ENCODE measurements at places on chromosomes 12 and 14.

DNA sequence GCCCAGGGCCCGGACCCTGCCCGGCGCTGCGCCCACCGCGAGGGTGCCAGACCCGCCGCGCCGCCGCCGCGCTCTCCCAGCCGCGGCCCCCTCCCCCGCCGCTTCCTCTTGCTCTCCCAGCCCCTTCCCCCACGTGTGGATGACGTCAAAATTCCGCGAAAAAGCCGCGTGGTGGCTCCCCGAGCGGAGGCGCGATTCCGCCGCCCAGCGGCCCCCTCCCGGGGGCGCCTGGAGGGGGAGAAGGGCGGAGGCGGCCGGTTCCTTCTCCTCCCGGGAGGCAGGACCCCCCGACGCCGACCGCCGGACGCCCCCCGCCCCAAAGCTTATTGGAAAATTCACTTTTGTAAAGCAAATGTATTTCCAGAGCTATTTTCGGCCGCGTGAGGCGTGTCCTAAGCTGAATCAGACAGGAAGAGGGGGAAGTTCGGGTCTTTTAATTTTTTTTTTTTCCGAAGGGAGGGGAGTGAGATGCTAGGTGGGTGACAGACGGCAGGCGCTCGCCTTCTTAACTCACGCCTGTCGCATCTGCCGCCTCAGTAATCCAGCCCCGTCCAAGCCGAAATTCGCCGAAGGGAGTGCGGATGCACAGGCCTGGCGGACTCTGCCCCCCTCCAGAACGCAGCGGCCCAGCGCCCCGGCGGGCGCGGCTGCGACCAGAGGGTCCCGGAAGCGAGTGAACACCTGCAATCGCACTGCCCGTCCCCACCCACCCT lies 4.1 kb upstream of the CCND2 start:
- DNase-seq = no peak

- DNase-seq = no peak
Measured at GRCh38 chr12:65728455-65728847, 95.8 kb upstream of the HMGA2 start.

DNA sequence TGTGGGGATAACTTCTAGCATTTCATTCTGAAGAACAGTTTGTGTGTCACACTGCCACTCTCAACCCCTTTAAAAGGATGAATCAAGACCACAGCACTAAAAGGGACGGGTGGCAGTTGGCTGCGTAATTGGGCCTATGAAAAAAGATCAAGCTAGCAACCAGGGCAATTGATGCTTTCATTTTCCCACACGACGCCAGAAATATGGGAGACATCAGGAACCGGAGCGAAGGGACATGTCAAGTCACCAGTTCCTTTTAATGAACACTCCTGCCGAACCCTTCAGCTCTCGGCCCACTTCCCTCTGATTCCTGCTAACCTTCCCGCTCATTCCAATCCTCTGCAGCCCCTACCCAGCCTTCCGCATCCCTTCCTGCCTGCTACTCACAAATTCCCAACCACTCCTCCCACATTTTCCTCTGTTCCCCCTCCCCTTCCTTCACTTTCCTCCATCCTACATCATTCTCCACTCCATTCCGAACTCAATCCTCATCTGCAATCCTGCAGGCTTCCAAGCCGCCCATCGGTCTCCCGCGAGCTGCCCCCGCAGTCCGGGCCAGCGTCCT lies 753 bp downstream of the CSRNP2 start:
- DNase-seq = peak; percentile 45

DNA sequence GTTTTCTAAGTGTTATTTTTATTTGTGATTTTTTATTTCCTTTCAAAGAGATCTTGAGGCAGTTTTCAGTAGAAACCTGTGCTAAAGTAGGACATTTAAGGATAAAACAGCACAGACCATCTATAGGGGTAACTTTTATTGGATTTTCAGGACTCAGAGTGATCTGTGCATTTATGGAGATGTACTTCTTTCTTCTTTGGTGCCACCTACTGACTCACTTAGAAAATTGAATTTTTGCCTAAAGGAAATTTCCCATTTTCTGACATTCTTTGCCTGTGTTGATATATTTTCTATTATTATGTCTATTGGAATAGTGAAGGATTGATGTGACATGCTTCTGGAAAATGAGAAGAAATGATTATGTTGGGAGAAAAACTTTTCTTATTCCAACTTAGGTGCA lies 113.0 kb downstream of the UNC79 start:
- peak; percentile 16 for DNase-seq

GRCh38 chr12:46664761-46665287 lies 161.0 kb downstream of the SLC38A4 start:
- DNase-seq = peak; percentile 82

GRCh38 chr14:41642367-41642766 lies 35.7 kb downstream of the LRFN5 start:
- no peak for DNase-seq

DNA sequence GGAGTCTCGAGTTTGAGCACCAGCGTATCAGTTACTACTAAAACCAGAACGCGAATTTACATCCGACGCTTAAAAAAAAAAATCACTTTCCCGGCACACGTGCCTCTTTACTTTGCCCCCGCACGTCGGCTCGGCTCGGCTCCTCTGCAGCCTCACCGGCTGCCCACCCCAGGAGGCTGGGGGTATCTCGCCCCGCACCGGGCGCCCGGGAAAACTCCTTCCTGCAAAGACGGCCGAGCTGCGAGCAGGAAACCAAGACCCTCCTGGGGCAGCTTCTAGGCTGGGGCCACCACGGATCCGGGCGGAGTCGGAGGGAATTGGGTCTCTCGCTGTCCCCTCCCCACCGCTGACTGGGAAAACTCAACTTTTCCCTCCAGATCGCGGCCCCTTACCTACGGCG lies 610 bp downstream of the VSIG10 start:
- DNase-seq = peak; percentile 38

- no peak for DNase-seq
Measured at GRCh38 chr12:79973801-79974200, 38.9 kb upstream of the PPP1R12A start.

DNA sequence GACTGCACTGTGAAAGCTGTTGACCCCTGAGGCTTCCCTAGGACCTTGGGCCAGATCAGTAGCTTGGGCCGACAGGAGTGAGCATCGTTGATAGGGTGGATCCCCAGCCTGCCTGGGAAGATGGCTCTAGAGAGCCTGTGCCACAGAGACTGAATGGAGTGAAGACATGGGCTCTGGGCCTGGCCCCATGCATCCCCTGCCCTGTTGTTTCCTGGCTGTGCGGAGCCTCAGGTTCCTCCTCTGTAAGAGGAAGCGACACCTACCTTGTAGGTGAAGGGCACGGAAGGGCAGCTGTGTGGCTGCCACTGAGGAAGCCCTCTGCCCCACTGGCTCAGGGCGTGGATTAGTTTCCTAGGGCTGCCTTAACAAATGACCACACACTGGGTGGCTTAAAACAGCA lies 23.9 kb downstream of the PLEKHG3 start:
- DNase-seq = no peak

GRCh38 chr12:8914716-8915526 lies 612 bp downstream of the PHC1 start:
- DNase-seq = peak; percentile 62

GRCh38 chr12:43206396-43206795 lies 345.6 kb downstream of the ADAMTS20 start:
- DNase-seq = no peak

- no peak for DNase-seq
Measured at GRCh38 chr12:109875572-109876131, 4.7 kb downstream of the GLTP start.

GRCh38 chr12:4034921-4035320 lies 161.7 kb upstream of the PARP11 start:
- peak; percentile 14 for DNase-seq

- peak; percentile 76 for DNase-seq
Measured at GRCh38 chr14:53151523-53152183, 1.5 kb downstream of the DDHD1 start.

- DNase-seq = peak; percentile 48
Measured at GRCh38 chr12:90974286-90974685, 19.3 kb upstream of the CCER1 start.

GRCh38 chr14:42671636-42672035 lies 1065.0 kb downstream of the LRFN5 start:
- DNase-seq = no peak

DNA sequence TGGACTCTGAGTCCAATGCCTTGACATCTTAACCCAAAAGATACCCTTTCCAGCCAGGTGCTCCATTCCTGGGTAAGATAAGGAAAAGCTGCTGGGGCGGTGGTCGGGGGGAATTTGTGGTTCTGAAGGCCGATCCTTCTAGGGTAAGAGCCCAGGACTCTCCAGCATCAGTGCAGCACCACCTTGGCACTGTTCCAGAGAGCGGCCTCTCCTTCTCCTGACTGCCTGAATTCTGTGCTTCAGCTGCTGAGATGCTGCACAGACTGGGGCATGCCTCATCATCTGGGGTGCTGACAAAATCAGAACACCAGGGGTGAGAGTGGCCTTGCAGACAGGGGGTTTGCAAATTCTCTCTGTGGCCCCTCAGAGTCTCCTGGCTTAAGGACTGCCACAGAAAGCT lies 87.5 kb downstream of the SPTB start:
- no peak for DNase-seq

GRCh38 chr12:2540535-2540941 lies 254.2 kb upstream of the FKBP4 start:
- no peak for DNase-seq

GRCh38 chr12:49334226-49334625 lies 2.8 kb downstream of the C1QL4 start:
- no peak for DNase-seq

- no peak for DNase-seq
Measured at GRCh38 chr14:59175404-59175803, 13.1 kb upstream of the DAAM1 start.

DNA sequence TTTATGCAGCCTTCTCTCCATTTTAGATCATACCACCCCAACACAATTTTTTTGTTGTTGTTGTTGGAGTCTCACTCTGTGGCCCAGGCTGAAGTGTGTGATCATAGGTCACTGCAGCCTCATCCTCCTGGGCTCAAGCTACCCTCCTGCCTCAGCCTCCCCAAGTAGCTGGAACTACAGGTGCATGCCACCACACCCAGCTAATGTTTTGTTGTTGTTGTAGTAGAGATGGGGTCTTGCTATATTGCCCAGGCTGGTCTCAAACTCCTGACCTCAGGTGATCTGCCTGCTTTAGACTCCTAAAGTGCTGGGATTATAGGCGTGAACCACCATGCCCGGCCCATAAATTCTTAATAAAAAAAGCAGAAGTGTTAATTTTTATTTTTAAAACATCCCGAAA lies 111.6 kb downstream of the PLXNC1 start:
- no peak for DNase-seq

GRCh38 chr12:54598970-54599369 lies 10.5 kb upstream of the PPP1R1A start:
- DNase-seq = no peak

DNA sequence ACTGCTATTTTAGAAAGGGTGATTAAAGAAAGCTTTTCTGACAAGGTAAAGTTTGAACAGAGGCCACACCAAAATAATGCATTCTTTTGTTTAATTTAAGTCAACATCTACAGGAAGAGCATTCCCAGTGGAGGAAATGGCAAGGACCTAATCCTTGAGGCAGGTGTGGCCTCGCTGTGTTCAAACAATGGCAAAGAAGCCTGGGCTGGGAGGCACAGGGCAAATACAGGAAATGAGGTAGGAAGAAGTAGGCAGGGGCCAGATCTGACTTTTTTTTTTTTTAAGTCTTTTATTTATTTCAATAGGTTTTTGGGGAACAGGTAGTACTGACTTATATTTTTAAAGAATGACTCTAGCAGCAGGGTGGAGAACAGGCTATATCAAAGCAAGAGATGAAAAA lies 53.5 kb downstream of the ARMH4 start:
- DNase-seq = no peak

DNA sequence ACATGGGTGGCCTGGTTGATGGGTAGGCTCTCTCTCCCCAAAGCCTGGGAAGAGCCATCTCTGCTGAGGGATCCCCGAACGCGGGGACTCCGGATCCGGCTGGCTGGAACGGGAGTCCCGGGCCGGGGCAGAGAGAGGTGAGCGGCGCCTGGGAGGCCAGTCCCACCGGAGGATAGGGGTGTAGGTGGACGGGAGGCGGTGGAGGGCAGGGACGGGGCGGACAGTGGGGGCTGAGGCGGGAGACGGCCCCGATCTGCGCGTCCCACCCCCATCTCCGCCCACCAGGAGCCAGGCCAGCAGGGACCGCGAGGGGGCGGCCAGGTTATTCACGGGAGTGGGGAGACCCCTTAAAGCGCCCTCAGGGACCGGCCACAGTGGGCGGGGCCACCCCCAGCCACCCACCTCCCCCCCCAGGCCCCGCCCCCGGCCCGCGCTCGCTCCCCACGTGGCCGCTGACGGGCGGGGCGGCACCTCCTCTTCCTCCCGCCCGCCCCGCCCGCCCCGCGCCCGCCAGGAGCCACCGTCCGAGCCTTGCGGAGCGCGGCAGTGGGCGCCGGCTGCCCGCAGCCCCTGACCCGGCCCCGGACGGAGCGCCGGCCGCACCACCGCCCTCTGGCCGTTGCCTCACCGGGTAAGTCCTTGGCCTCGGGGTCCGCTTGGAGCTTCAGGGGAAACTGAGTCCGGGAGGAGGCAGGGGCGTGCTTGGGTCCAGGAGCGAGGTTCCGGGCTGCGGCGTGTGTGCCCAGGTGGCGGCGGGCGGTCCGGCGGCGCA lies at the start of gene INF2:
Gene INF2 (plus strand): TSS at position 510 of the 772 bp plus-strand sequence. CDS start 11,748 bp downstream, outside the sequence.
- DNase-seq = peak; percentile 95

DNA sequence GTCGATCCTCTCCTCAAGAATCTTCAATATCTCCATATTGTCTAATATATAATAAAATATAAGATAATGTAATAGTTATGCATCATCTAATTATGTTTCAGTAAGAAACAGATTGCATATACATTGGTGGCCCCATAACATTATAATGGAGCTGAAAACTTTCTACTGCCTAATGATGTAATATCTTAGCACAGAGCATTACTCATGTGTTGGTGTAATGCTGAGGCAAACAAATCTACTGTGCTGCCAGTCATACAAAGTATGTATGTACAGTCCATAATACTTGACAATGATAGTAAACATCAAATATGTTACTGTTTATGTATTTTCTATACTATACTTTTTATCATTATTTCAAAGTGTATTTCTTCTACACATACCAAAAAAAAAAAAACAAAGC lies 128.7 kb downstream of the CPNE8 start:
- no peak for DNase-seq

DNA sequence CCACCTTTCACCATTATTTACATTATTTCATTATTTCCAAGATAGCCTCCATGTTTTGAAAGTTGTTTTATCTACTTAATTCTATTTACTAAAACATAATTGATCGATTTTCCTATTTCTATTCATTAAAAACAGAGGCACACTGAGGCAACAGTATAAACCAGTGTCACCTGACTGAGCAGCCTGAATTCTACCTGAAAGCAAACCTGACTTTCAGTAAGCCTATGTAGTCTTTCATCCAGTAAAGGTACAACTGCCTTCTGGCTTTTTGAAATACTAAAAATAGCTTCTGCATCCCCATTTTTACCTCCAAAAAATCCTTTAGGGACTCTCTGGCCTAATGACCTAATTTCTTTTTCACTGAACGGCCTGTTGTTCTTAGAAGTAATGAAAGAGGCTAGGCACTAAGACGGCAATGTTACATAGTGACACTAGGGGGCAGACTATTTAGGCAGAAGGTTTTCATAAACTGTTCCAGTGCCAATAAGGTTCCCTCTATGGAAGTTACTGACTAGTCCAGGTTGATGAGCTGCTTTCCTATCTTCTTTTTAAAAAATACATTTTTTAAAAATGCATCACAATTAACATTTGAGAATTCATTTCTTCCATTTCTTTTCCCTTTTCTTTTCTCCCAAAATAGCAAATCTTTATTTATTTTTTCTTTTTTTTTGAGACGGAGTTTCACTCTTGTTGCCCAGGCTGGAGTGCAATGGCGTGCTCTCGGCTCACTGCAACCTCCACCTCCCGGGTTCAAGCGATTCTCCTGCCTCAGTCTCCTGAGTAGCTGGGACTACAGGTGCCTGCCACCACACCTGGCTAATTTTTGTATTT lies 17.5 kb downstream of the ANAPC5 start:
- DNase-seq = peak; percentile 82
